Activated naive CD8-positive, alpha-beta T cell treated with anti-CD3 and anti-CD28 coated beads, Interleukin-2, amount 10 ng/mL, durations not matched to agents 7 days and 5 days (primary cell): ENCODE measurements at places on chromosomes 13 and 19.
A peak's percentile ranks its signal among the peaks of the same experiment; 100 is the strongest.

DNA sequence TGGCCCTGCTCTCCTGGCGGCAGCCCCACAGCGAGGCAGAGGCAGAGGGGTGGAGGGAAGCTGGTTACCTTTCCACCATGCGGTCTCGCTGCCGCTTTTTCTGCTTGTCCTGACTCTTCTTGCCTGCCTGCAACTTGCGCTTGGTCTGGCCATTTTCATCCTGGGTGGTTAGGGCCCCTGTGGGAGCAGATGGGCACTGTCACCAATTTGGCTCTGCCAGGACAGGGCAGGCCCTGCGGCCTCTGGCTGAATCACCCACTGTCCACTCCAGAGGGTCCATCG lies 19.6 kb upstream of the AKAP8 start:
- DNase-seq: no peak

DNA sequence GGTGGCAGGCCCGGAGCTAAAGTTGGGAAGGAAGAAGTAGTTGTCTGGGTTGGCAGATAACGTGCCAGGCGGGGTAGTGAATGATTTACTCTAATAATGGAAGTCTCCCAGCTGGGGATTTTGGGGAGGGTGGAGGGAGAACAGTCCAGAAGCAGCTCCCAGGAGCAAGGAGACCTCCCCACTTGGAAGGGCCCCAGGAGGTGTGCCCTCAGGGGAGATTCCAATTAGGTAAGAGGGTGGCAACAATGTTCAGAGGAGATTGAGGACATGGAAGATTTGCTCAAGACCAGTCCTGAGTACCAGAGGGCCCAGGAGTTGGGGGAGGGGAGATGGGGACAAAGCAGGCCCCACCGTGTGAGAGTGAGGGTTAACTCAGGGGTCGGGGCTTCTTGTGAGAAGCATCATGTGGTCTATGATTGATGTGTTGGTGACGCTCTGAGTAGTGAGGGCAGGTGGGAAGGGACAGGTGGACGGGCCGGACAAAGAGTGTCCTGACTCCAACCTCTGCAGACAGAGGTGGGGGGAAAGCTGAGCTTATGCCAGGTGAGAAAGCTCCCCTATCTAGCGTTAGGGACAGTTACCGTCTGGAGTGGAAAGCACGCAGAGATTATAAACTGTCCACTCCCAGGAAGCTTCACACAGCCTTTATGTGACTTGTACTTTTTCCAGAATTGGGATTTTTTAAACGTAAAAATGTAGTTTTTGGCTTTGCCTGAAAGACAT lies 3.5 kb downstream of the SPINT2 start:
- no peak for DNase-seq

DNA sequence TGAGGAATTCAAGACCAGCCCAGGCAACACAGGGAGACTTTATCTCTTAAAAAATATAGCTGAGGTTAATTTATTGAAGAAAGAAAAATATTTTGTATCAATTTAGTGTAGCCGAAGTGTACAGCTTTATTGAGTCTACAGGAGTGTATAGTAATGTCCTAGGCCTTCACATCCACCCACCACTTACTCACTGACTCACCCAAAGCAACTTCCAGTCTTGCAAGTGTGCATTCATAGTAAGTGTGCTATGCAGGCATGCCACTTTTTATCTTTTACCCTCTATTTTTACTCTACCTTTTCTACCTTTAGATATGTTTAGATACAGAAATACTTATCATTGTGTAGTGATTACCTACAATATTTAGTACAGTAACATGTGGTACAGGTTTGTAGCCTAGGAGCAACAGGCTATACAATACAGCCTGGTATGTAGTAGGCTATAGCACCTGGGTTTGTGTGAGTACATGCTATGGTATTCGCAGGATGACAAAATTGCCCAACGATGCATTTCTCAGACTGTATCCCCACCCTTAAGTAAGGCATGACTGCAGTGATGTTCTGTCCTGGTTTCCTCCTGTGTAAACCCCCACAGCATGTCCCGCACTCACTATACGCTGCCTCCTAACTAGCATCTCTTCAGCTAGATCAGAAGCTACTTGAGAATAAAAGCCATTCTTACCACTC lies 15.3 kb upstream of the ATP12A start:
- no peak for DNase-seq

DNA sequence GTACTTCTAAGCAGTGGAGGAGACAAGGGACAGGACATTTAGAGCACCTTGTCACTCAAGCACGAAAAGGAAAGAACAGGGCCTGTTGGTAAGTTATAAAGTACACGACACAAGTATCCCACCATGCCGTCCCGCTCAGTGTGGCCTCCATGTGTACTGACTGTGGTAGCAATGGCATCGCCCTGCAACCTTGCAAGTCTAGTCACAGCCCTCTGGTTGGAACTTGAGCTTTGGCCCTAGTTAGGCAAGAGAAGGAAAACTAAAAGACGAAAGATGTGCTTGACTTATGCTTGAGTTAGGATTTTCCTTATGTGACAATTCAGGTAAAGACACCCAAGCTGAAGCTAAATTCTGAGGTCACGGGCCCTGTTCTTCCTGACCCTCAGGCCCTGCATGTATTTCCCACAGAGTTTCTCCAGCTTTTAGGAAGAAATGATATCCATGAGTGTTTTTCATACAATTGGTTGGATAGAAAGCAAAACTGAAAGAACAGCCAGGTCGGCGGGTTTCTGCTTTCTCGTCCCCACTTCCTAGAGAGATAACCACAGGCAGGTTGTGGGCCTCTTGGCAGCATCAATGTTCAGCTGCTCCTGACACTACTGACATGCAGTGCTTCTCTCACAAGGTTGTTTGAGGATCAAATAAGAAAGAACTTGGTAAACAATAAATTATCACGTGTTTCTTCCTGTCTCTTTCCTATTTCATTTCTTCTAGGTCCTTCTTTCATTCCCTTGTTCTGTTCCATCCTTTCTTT lies 216.2 kb downstream of the IRS2 start:
- peak; percentile 47 for DNase-seq

GRCh38 chr19:30696514-30696913 lies 324.3 kb downstream of the ZNF536 start:
- DNase-seq: no peak

- DNase-seq: no peak
Observed at GRCh38 chr13:93561576-93562225, 335.1 kb downstream of the GPC6 start.

- peak; percentile 59 for DNase-seq
Observed at GRCh38 chr19:3440082-3440481, 40.2 kb downstream of the SMIM24 start.

- no peak for DNase-seq
Observed at GRCh38 chr13:106570299-106570852, 2.4 kb upstream of the ARGLU1 start.

- no peak for DNase-seq
Observed at GRCh38 chr13:42807866-42808265, 26.5 kb downstream of the FAM216B start.

DNA sequence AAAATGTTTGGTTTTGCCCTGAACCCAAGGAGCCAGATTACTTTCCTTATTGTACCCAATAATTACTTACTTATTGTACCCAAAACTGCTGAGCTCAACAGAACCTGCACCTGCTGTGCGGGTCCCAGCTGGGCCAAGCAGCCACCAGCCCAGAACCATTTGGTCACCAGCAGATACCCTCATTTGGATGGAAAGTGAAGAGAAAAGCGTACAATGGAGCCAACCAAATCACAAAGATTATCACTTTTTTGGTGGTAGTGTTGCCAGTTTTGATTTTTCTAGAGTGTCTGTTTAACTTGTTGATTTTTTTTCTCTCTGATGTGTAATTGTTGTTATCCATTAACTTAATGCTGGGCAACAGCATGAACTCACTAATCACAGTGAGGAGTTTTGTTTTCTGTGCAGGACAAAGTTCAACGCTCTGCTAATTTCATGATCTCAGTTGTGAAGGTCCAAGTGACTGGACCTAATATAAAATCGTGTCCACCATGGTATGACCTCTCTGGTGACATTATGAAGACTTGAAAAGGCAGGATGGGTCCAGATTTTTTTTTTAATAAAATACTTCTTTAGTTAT lies 23.8 kb downstream of the SPATA13 start:
- no peak for DNase-seq

GRCh38 chr13:55999709-56000108 lies 1141.0 kb upstream of the PRR20A start:
- DNase-seq: no peak

DNA sequence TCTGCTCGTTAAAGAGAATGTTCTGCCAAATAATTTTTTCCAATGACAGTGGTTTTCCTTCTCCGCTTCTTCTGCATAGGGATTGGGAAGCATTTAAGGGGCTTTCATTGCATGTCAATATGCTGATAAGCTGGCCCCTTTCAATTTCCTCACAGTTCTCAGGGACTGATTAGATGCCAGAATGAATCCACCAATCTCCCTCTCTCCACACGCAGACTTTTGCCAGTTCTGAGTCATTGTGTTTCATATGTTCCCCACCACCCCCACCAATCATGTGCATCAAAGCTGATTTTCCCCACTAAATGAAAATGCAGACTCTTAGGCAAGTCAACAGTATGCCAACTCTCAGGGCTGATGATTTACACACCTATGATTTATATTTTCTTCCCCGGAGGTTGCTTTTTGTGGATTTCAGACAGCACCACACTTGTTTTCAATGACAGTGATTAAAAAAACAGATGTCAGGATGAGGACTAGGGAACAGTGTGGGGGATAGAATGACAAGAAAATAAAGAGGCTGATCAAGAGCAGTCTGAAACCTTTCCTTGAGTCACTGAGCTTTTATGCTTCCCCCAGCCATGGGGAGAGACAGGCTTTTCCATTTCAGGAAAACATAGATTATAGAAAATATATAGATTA lies 47.9 kb upstream of the C13orf42 start:
- no peak for DNase-seq

DNA sequence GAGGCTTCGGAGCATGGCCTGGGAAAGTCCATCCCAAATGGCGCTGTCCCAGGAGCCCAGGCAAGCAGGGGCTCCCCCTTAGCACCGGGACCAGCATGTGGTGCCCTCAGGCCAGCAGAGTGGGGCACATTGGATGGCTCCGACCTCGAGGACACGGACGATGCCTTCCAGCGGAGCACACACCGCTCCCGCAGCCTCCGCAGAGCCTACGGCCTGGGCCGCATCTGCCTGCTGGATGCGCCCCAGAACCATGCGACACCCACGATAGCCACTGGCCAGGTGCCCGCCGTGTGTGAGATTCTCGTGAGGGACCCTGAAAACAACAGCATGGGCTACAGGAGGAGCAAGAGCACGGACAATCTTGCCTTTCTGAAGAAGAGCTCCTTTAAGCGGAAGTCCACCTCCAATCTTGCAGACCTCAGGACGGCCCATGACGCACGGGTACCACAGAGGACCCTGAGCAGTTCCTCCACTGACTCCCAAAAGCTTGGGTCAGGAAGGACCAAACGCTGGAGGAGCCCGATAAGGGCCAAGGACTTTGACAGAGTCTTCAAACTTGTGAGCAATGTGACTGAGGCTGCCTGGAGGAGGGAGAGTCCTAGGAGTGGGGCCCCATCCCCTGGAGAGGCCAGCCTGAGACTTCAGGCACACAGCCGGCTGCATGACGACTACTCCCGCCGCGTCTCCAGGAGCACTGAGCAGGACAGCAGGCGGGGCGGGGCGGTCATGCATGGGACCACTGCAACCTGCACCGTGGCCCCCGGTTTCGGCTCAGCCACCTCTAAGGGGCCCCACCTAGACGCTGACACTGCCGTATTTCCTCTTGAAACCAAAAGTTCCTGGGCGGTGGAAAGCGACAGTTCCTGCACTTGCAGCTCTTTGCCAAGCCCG lies 63.1 kb downstream of the SPATA13 start:
- no peak for DNase-seq

DNA sequence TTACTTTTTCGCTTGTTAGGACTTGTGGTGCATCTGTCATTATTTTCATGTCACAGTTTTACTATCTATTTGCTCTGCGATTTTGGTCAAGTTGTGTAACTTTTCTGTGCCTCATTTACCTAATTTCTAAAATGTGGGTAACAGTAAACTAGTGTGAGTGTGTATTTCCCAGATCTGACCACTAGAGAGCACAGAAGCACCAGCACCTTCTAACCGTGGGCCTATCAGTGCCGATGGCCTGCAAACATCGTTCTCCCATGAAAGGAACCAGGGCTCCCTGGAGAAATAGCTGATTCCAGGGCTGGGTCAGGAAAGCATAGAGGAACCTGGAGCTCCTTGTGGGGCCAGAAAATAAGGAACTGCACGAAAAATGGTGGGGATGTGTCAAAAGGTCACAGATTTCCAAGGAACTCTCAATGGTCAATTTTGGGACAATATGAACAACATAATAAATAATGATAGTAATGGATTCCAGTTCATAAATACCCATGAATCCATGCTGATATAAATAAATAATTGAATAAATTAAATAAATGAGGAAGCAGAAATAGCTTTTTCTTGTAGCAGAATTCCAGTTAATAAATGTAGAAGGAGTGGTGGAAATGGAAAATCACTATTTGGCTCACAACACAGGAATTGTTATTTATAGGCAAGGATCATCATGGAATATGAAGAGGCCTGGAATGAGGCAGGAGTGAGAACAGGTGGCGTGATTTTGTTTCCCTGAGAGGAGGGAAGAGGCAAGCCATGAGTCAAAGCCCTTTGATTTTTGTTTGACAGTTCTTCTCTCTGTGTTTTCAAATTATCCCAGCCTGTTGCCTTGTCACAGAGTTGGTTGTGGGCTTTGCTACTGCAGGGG lies 31.1 kb downstream of the CEACAM8 start:
- DNase-seq: no peak

GRCh38 chr13:44576351-44577235 lies 463 bp upstream of the TSC22D1 start:
- no peak for DNase-seq

GRCh38 chr19:14395710-14396336 lies 14.6 kb downstream of the ADGRE5 start:
- DNase-seq: no peak

DNA sequence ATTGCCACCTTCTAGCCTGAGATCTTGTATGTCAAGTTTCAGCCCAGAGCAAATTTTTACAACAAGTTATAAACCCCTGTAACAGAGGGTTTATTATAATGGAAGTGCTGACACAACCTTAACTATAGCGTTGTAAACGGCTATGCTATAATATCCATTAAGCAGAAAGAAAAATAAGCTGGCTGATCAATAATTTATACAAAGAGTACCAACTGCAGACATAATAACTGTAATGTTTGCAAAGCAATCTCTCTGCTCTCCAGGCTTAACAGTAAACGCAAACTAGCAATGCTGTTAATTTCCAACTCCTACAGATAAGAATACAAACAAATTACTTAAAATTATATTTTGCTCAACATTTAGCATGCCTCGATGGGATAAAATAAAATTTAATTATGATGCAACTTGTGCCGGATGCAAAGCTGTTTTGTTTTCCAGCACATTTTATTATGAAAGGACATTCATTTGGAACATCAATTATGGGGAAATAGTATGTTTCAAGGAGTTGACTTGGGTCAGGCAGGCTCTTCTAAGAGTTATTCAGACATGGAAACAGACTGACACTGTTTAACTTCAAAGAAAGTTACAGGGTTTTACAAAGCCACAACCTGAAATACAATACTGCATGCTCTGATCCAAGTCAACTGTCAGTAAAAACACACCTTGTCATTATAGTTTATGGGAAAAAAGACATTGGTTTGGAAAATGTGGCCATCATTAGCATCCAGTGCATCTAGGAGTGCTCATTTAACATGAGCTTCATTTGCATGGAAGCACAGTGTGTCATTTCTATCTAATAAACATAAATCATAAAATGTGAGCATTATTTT lies 6.6 kb upstream of the DACH1 start:
- DNase-seq: no peak

- DNase-seq: no peak
Observed at GRCh38 chr19:7507884-7508283, 8.0 kb upstream of the ZNF358 start.

GRCh38 chr19:6239871-6240676 lies 39.7 kb downstream of the MLLT1 start:
- DNase-seq: no peak
